NCI-H187 treated with DMSO at 0.1 percent for 48 hours (cell line): ENCODE measurements at places on chromosomes 11 and 22.

- peak; percentile 52 for DNase-seq
Measured at GRCh38 chr11:113401718-113402117, 14.1 kb downstream of the ANKK1 start.

- no peak for DNase-seq
Measured at GRCh38 chr22:43239956-43240355, 53.0 kb upstream of the TTLL12 start.

DNA sequence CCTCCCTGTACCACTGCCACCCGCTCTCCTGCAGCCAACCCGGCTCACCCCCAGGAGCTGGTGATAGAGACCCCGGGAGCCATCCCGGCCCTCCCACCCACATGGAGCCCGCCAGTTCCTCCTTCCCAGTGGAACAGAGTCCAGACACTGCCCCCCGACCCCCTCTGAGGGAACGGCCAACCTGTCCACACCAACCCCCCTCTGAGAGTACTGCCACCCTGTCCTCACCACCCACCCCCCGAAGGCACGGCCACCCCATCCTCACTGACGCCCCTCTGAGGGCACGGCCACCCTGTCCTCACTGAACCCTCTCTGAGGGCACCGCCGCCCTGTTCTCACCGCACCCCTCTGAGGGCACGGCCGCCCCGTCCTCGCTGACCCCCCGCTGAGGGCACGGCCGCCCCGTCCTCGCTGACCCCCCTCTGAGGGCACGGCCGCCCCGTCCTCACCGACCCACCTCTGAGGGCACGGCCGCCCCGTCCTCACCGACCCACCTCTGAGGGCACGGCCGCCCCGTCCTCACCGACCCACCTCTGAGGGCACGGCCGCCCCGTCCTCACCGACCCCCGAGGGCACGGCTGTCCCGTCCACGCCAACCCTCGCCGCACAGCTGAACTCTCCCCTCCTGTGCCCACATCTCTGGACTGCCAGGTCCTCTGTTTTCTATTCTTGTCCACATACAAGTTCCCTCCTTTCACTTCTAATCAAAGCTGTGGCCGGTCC, 18.0 kb downstream of the TOLLIP start:
- no peak for DNase-seq

- DNase-seq, result no peak
Measured at GRCh38 chr11:47507563-47508239, 45.2 kb downstream of the CELF1 start.

GRCh38 chr11:120067438-120068113, 70.3 kb downstream of the TRIM29 start:
- no peak for DNase-seq

DNA sequence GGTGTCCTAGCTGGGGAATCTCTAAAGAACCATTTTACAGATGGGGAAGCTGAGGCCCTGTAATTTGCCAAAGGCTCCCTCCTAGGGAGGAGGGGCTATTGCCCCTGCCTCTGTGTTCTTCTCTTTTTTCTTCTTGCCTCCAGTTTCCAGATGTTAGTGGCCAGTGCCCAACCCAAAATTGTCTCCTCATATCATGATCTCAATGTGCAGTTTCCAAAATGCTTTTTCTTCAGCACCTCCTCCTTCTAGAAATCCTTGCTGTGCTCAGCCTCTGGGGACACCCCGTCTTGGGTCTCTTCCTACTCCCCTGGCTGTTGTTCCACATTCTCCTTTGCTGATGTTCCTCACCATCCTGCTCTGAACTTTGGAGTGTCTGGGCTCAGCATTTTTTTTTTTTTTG, 9.5 kb upstream of the CHRM1 start:
- no peak for DNase-seq

DNA sequence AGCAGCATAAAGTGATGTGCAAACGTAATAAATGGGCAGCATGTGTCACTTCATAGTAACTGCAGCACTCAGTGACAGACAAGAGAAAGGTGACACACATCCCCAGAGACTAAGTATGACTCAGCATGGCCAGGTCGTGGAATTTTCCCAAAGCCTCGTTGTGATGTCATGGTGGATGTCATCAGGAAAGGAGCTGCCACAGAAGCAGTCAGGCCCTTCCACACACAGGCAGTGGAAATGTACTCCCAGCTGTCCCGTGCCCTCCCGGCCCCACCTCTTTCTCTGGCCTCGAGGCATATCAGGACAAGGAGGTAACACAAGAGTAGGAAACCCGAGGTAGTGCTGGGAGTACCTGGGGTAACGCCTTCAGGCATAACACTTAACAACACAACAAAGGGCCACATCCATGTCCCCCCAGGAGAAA, 8.1 kb downstream of the PC start:
- DNase-seq, result no peak

- DNase-seq, result no peak
Measured at GRCh38 chr11:69293819-69294505, at the start of gene MYEOV. MYEOV (plus strand) TSS chr11:69294155; CDS start chr11:69295355, 1,200 bp downstream.

GRCh38 chr11:47215366-47215910, 664 bp downstream of the DDB2 start:
- DNase-seq, result peak; percentile 56

GRCh38 chr22:17767233-17768065, 6.8 kb downstream of the BID start:
- DNase-seq, result no peak

- no peak for DNase-seq
Measured at GRCh38 chr11:19382131-19382611, 141.4 kb upstream of the E2F8 start.

DNA sequence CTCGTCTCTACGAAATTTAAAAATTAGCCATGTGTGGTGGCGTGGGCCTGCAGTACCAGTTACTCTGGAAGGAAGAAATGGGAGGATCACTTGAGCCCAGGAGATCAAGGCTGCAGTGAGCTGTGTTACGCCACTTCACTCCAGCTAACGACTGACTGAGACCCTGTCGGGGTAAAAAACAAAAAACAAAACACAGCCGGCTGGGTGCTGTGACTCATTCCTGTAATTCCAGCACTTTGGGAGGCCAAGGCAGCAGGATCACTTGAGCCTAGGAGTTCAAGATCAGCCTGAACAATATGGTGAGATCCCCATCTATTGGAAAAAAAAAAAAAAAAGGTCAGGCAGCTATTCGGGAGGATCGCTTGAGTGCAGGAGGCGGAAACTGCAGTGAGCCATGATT, 2.4 kb downstream of the PAFAH1B2 start:
- DNase-seq, result no peak

DNA sequence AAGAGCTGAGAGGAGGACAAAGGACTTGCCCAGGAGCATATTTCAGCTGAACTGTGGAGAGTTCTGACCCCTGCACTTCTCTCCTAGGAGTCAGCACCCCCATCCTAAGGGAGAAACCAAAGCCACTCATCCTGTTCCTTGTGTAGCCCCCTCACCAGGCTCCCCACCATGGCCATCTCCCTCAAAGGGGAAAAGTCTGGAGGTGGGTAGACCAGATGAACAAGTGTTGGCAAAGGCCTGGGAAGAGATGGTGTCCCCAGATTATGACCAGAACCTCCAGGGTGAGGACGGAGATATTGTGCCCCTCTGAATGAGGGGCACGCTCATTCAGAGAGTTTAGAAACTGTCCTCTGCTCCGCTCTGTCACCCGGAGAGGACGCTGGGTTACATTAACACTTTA, 880.0 kb downstream of the BRD1 start:
- DNase-seq, result no peak

DNA sequence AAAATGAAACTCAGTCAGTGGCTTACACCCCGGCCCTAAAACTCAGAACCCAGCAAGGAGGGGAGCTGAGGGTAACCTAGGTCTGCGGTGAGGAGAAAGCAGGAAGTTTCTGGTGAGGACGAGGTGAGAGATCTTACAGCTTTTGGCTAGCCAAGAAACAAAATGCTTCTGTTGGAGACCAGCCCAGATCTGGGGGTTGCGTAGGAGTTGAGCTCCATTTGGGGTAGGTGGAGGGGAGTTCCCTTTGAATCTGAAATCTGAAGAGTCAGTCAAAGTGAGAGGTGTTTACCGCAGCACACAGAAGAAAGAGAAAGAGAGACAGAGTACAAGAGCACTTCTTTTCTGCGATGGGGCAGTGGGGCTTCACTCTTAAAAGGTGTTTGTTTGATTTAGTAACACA, 29.6 kb downstream of the EHF start:
- no peak for DNase-seq

DNA sequence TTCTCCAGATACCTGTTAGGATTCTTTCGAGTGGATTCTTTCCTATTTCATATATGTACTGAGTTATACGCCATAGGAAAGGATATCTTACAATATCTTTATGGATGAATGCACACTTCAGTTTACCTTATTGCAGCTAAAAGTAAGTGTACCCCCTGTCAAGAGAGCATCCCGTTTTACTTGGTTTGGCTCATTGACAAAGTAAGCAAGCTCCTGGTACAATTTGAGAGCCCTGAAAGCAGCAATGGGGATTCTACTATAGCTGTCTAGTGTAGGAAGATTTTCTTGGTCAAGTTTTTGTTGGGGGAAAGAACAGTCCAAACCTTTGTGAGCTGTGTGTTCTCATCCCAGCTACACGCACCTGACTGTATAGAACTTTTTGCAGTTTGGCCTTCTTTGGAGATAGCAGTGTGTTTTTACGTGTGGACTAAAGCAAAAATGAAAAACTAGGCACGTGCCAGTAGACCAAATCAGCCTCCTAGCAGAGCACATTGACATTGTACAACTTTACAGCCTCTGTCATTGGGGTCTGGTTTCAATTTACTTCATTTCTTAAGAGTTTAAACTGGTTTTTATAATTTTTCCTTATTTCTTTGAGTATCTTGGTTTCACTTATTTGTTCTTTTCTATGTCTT, 44.0 kb downstream of the PPP6R3 start:
- no peak for DNase-seq

DNA sequence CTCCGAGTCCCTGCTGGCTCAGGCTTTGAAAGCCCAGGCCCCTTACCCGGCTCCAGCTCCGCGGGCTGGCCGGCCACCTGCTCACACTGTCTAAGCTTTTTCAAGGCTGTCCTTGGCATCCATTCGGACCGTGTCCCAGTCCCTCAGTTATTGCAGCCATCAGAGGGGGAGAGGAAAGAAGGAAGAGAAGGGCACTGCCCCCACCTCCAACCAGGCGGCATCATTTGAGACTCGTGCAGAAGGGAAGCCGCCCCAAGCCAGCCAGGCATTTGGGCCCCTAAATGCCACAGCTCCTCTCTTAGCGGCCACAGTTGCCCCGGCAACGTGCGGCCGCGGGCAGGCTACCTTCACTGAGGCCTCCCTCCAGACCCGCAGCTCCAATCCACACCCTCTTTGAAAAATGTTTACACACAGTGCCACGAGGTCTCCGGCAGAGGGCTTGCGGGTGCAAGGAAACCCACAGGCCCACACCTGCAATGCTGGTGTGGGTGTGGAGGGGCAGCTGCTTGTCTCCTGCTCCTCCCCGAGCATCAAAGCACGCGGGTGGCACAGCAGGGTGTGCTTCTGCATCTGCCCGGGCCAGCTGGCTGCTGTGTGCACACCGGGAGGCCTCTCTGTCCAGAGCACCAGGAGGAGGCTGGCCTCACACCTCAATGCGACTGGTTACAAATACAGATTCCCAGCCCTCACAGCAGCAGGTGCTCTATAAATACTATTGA, 124.4 kb downstream of the CTTN start:
- peak; percentile 90 for DNase-seq

DNA sequence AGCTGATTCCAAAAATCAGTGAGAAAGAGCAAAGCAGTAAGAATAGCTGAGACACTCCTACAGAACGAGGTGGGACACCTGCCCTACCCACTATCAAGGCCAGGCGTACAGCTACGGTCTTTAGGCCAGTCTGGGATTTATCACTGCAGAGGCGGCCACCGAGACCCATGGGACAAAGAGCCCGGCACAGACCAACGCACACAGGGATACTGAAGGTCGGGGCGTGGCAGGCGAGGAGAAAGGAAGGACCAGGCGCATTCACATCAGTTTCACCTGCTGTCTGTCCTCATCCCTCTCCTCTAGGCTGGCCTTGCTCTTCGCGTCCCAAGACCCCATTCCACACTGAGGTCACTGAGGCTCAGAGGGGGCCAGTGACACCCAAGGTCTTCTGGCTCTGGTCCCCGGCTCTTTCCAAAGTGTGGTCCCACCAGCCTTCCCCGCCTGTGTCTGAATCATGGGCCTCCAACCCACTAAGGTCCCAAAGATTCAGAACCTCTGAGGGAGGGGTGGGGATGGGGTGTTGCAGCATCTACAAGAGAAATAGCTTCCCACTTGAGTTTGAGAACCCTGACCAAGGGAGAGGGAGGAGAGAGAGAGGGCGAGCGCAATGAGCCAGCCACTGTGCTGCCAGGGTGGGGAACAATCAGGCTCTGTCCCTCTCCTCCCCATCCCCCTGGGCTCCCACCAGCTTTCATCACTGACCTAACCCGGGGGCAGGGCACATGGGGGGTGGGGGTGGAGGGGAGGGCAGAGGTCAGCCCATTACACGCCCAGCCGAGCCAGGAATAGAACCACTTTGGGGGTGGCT, 7.2 kb upstream of the PICK1 start:
- DNase-seq, result no peak

GRCh38 chr22:30192427-30192826, 54.1 kb downstream of the LIF start:
- DNase-seq, result no peak

DNA sequence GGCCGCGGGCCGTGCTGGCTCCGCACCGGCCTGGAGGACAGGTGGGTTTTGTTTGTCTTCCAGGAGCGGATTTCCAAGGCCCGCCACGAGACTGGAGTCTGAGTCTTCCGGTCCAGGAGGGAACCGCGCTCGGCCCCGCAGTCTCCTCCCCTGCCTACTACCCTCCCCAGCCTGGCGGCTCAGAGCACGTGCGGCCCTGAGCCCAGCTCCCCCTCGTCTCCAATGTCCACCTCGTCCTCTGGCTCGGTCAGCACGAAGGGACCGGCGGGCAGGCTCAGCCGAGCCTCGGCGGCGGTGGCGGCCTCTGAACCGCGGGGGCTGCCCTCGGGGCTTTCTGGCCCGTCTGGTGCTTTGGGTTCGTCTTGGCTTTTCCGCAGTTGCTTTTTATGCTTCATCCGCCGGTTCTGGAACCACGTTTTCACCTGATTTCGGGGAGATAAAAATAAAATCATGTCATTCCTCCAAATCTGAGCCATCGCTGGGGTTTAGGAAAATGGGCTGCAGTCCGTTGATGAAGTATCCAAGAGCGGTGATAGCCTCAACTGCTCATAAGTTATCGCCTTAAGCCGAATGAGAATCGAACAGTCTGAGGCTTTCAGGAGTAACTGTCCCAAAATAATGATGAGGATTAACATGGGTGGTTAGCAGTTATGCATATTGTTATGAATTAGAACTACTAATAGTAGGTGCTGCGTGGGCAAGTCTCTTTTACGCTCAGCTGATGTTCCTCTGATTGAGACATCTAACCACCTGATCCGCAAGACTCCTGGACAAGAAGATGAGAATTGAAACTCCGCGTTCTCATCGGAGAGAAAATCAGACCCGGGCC, 4.0 kb downstream of the BSX start:
- DNase-seq, result no peak

- peak; percentile 7 for DNase-seq
Measured at GRCh38 chr11:20363500-20364340, at the start of gene HTATIP2. HTATIP2 (plus strand) TSS chr11:20363714; CDS start chr11:20364238, 524 bp downstream.
